A673 (cell line): ENCODE measurements at places on chromosomes 4 and X. TPM values are rescaled to one million over a fixed set of nuclear protein-coding genes. Genes with fewer than 3 reads are reported as not detected.

PPARGC1A gene
- not detected in 2 replicates for total RNA-seq

GRCh38 chrX:106921637-106922036 is 1.4 kb downstream of the CLDN2 start:
- DNase-seq: no peak

LRIT3 gene
- 0.26 and 0.33 TPM in 2 replicates for total RNA-seq

GYPA gene
- not detected in 2 replicates for total RNA-seq

DNA sequence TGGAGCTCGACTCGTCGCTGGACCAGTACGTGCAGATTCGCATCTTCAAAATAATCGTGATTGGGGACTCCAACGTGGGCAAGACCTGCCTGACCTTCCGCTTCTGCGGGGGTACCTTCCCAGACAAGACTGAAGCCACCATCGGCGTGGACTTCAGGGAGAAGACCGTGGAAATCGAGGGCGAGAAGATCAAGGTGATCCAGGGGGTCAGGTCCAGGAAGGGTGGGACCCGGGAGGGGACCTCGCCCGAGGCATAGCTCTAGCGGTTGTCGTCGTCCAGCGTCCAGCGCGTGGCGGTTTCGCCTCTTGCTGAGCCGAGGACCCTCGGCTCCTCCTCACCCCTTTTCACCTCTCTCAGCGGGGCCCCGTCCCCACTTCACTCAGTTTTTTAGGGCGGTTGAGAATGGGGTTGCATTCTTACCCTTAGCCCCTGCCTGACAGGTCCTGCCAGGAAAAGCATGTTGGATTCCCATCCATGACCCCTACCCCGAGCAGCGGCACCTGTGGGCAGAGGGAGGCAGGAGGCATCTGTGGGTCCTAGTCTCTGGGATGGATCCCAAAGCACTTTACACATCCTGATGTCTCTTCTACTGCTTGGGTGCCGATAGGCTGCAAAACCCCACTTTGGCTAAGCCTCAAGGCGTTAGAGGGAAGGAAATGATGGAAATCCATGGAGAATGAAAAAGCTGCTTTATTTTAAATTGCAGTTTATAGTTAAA is 524 bp downstream of the RAB33A start:
- no peak for DNase-seq

DNA sequence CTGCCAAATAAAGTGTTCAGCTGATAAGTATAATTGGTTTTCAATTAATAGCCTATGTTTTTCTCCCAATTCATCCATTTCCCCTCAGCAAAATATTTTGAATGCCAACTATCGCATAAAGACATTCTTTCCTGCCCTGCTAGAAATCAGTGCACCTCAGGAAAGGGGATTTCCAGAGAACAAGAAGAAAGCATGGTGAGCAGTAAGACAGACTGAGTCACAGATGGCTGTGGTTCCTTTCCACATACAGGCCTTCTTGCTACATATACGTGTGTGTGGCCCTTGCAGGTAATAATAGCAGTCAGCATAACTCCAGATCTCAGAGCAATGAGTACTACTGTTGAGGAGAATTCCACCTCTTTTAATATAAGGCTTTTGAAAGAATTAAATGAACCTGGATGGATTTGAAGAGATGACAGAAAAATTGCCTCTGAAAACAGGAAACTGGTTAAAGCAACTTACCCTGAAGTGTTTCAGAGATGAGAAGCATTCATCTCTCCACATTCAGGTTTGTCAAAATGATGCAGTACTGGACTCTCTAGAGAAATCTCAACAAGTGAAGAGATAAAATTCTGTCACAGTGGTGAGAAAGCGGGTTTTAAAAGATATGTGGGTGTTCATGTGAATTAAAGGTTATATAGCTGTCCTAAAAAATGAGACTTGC is 13.6 kb downstream of the GASK1B start:
- no peak for DNase-seq

GRCh38 chrX:20217906-20218305 is 48.8 kb downstream of the RPS6KA3 start:
- peak; percentile 28 for DNase-seq

DNA sequence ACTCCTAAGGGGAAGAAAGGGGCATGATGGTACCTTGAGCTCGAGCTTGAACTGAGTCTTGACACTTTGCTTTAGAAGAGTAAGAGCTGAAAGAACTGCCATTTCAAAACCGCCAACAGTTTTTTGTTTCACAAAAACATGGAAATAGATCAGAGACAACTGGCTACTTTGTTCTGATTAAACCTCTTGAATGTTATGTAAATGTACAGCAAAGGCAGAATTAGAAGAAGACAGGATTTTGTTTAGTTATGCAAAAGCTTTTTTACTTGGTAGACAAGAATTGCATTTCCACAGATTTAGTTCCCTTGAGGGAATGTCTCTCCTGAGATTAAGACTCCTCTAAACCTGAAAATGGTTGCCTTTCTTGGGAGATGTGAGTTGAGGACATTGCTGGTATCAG is 33.3 kb upstream of the STPG2 start:
- DNase-seq: no peak

DNA sequence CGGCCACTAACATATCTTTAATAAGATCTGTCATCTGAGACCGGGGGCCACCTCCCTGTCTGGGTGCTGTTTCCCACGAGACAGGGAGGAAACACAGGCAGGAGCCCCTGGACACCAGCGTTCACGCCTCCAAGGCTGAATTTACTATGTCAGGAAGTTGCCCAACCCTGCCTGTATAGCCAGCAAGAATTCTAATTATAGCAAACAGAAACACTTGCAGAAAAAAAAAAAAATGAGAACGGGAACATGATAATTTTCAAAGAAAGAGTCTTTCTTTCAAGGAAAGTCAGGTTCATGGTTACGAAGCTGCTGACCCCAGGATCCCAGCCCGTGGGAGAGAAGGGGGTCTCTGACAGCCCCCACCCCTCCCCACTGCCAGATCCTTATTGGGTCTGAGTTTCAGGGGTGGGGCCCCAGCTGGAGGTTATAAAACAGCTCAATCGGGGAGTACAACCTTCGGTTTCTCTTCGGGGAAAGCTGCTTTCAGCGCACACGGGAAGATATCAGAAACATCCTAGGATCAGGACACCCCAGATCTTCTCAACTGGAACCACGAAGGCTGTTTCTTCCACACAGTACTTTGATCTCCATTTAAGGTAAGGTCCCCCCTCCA is at the start of gene IL3RA:
IL3RA (plus strand) TSS at position 455 of the 613 bp plus-strand sequence. CDS start 4,981 bp downstream, outside the sequence.
- no peak for DNase-seq

DNA sequence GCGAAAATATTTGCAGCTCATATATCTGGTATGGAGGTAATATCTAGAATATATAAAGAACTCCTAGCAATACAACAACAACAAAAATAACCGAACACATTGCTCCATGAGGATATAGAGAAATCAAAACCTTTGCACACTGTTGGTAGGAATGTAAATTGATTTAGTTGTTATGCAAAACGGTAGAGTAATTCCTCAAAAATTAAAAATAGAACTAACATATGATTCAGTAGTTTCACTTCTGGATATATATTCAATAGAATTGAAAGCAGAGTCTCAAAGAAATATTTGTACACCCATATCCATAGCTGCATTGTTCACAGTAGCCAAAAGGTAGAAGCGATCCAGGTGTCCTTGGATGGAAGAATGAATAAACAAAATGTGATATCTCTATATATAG is 203.0 kb upstream of the CNKSR2 start:
- no peak for DNase-seq

DIPK2B gene
- not detected in 2 replicates for total RNA-seq

- no peak for DNase-seq
These were observed 46.1 kb downstream of the PSAPL1 start for GRCh38 chr4:7388627-7389026.

- DNase-seq: no peak
These were observed 59.4 kb upstream of the SORCS2 start for GRCh38 chr4:7132730-7133582.

STPG2 gene
- not detected in 2 replicates for total RNA-seq

PPP2R2C gene
- total RNA-seq: 0.20 TPM in 1 of 2 replicates, not detected in the other

DNA sequence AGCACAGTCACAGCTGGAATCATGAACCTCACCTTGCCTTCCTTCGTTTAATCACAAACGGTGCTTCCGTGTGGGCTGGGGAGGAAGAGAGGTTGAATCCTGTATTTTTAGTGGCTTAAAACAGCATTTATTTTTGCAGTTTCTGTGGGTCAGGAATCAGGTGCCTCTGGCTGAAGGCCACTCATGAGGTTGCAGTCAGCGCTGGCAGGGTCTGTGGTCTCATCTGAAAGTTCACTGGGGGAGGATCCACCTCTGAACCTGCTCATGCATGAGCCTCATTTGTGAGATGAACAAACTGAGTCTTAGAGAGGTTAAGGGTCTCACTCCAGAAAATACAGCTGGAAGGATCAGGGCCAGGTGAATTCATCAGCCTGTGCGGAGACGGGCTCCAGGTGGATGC is 17.1 kb upstream of the ABLIM2 start:
- no peak for DNase-seq

FAAH2 gene
- total RNA-seq: 0.24 TPM in 1 of 2 replicates, not detected in the other

- DNase-seq: no peak
These were observed 557.0 kb downstream of the SPRY1 start for GRCh38 chr4:123953566-123953965.

MAGIX gene
- 1.1 and 1.5 TPM in 2 replicates for total RNA-seq

DNA sequence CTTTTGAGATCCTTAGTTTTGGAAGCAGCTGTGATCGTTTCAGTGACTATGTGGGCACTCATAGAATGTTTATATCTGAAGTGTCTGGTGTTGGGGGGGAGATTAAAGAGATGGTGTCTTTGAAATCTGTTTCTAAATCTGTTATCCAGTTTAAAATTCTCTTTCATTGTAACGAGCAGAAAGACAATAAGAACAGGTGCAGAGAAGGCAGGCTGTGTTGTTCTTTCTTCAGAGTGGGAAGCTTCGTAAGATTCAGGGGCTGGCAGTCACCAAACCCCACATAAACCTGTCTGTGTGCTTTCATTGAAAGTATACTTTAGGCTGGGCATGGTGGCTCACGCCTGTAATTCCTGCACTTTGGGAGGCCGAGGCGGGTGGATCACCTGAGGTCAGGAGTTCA is 16.3 kb upstream of the DHRSX start:
- no peak for DNase-seq

DNA sequence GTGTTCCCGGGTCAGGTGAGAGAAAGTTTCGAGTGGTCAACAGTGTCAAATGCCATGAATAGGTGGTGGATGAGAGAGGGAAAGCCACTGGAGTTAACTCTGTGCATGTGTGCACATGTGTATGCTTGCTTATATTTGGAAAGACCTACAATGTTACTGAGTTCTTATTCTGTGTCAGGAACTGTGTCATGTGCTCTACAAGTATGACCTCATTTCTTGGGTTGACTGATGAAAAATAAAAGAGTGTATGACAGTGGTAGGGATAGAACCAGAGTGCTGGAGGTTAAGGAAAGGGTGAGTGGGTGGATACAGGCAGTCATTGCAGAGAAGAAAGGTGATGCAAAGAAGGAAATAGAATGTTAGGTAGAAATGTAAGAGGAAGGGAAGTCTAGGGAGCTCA is 22.1 kb upstream of the DGKK start:
- no peak for DNase-seq

TMEM128 gene
- total RNA-seq: 16.6 and 19.8 TPM in 2 replicates

DNA sequence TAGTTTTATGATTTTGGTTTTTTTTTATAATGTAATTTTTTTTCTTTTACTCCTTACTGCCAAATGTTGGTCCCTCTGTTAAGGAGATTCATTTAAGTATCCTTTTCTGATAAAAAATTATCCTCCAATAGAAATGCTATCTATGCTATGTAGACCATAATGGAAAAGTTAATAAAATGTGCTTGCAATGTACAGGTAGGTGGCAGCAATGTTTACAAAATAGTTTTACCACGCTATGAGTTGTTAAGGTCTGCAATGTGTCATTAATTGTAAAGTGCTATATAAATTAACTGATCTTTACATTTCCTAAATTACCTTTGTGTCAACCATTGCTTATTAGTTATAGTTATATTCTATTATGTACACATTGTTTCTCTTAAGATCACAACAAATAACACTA is 3.8 kb upstream of the CENPC start:
- DNase-seq: peak; percentile 12

GRCh38 chr4:115361781-115362180 is 248.4 kb upstream of the NDST4 start:
- no peak for DNase-seq

FAM9A gene
- not detected in 2 replicates for total RNA-seq

GRCh38 chr4:37858112-37858511 is 31.6 kb downstream of the PGM2 start:
- no peak for DNase-seq

- peak; percentile 68 for DNase-seq
These were observed 271.5 kb downstream of the LDB2 start for GRCh38 chr4:16626945-16627344.

- no peak for DNase-seq
These were observed 580.2 kb downstream of the SPRY1 start for GRCh38 chr4:123976819-123977218.

CLTRN gene
- total RNA-seq: 0.26 TPM in 1 of 2 replicates, not detected in the other

- DNase-seq: no peak
These were observed 323.2 kb downstream of the IL1RAPL1 start for GRCh38 chrX:28910487-28910886.

DNA sequence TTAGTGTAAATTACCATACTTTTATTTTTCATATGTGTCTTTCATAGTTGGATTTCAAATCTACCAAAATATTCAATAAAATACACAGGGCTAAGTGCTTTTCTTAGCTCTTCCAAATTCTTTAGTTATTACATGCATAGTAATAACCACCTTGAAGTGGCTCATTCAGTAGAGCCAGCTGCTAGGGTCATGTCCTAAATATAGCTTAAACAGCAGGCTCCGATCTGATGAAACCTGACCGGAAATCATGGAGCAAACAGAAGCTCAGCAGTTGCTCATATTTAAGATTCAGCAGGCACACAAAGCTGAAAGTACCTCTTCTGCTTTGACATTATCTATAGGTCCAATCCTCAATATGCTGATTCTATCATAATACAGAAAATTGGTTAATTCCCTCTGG is 1470.4 kb downstream of the ADGRL3 start:
- DNase-seq: no peak

MFAP3L gene
- total RNA-seq: 7.6 and 8.3 TPM in 2 replicates

- DNase-seq: no peak
These were observed 151.3 kb downstream of the THOC2 start for GRCh38 chrX:123581586-123581985.

DNA sequence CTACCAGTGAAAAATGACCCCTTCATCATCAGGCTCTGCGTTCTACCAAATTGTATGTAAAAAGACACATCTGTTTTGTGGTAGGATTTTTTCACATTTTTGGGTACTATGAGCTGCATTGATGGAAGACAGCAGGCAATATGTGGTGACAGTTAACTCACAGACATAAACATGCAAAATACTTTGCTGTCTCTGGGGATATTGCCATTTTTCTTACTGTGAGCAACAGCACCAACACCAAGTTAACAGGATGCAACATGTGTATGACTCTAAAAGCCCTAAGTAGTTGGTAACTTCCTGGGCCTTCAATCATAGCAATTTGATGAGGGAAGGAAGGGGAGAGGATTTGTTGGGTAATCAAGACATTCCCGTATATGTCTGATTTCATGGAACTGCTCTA is 56.4 kb upstream of the DRP2 start:
- DNase-seq: no peak

IBSP gene
- total RNA-seq: not detected in 2 replicates

- DNase-seq: no peak
These were observed 1801.0 kb downstream of the C4orf33 start for GRCh38 chr4:130896920-130897319.

DNA sequence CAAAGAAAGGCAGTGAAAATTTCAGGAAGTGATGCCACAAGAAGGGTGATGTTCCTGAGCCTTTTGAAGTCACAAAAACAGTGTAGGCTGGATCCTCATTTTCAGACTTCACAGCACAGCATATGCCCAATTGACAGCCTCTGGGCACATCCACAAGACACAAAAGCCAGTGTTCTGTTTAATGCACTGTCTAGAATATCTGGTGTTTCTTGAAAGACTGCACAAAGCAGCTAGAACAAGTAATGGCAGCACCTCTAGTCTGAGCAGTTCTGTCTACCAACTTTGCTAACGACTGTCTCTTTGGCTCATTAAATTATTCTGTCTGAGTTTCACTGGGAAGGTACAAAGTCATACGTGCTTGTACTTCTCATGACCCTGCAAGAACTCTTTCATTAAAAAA is 417.1 kb upstream of the GALNT7 start:
- DNase-seq: no peak
